ENCODE measurements at places on chromosomes 12 and 14. TPM values are rescaled to one million over a fixed set of nuclear protein-coding genes. Genes with fewer than 3 reads are reported as not detected.

Gene OR4Q2
- total RNA-seq: not detected

Gene KRT74
- total RNA-seq: not detected

Gene CSRP2
- 43.1 TPM for total RNA-seq

Gene KRT71
- total RNA-seq: not detected

Gene SERPINA12
- total RNA-seq: not detected

Gene IGF1
- 0.13 TPM for total RNA-seq

Gene GALNT16
- 1.0 TPM for total RNA-seq

Measured in epithelial cell of alveolus of lung (primary cell).